Activated B cell treated with CpG ODN at 0.5 μM for 24 hours (primary cell): ENCODE measurements at places on chromosomes 6 and 20.

DNA sequence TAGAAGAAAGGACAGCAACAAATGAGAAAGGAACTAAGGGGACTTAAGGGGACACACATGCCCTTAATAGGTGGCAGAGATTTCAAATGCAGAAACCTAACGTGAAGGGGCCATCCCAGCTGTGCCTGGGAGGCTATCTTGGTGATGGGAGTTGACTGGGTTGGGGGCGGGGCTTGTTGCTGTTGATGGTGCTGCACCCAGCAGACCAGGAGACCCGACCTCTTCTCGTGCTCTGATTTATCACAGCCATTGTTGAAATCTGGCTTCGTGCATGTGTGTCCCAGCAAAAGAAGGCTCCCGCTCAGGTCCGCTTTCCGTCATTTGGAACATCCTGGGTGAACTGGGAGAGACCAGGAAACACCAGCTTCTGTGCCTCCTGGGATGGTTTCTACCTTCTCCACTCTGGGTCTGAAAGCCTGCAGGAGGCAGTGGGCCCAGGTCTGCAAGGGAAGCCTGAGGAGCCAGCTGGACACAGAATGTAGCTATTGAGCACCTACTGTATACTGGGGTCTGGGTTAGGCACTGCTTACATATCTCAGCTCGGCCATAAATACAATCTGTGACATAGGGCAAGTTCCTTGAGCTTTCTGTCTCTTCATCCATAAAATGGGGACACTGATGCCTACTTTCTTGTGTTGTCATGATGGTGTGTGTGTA lies 32.1 kb downstream of the TOX2 start:
- H3K4me3 ChIP-seq: no peak overlapping the region
- H3K27me3 ChIP-seq: no peaks in the 10 kb centered on the region
- DNase-seq: no peak
- peaks cover 37% of the 10 kb centered on the region for H3K4me1 ChIP-seq

GRCh38 chr6:13794184-13794583 lies 20.2 kb downstream of the MCUR1 start:
- DNase-seq: no peak
- no peak overlapping the region for H3K4me3 ChIP-seq
- H3K27ac ChIP-seq: no peak overlapping the region
- H3K36me3 ChIP-seq: peaks cover 44% of the 10 kb centered on the region
- peaks cover 7% of the 10 kb centered on the region for H3K4me1 ChIP-seq

DNA sequence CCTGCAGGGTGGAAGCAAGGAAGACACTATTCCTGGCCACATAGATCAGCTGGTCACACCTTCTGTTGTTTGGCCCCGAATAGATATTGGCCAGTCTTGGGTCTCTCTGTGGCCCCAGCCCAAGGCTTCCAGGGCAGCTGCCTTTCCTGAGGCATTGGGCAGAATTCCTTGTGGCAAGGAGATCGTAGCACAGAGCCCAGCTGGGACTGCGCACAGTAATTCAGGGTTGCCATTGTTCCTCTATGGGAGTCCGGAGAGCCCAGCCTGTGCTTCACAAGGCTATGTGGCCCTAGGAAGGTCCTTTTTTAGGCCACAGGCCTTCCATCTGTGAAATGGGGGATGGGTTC lies 6.9 kb downstream of the SGK2 start:
- no peaks in the 10 kb centered on the region for H3K4me1 ChIP-seq
- DNase-seq: no peak
- no peak overlapping the region for H3K27ac ChIP-seq
- no peaks in the 10 kb centered on the region for H3K27me3 ChIP-seq
- H3K4me3 ChIP-seq: no peak overlapping the region

- no peak overlapping the region for H3K27ac ChIP-seq
- H3K27me3 ChIP-seq: no peaks in the 10 kb centered on the region
- no peaks in the 10 kb centered on the region for H3K4me1 ChIP-seq
- no peak overlapping the region for H3K4me3 ChIP-seq
- no peak for DNase-seq
Observed at GRCh38 chr20:11970243-11970836, 52.6 kb downstream of the BTBD3 start.

- no peak overlapping the region for H3K4me3 ChIP-seq
- H3K36me3 ChIP-seq: no peaks in the 10 kb centered on the region
- no peak overlapping the region for H3K27ac ChIP-seq
- no peak for DNase-seq
- peaks cover under 1% of the 10 kb centered on the region for H3K27me3 ChIP-seq
Observed at GRCh38 chr20:53050338-53050737, 78.2 kb downstream of the TSHZ2 start.

GRCh38 chr20:58650776-58651558 lies at the start of gene STX16:
Gene STX16, plus strand, starts transcription at chr20:58651283. Its CDS starts 724 bp downstream, at chr20:58652007.
- no peaks in the 10 kb centered on the region for H3K27me3 ChIP-seq
- peaks cover 20% of the 10 kb centered on the region for H3K4me1 ChIP-seq
- peak; percentile 79 for DNase-seq

- DNase-seq: no peak
- H3K36me3 ChIP-seq: no peaks in the 10 kb centered on the region
- H3K27me3 ChIP-seq: peaks cover 7% of the 10 kb centered on the region
- no peak overlapping the region for H3K27ac ChIP-seq
- H3K4me1 ChIP-seq: no peaks in the 10 kb centered on the region
- no peak overlapping the region for H3K4me3 ChIP-seq
Observed at GRCh38 chr6:109174916-109175315, 79.6 kb downstream of the CEP57L1 start.

GRCh38 chr20:17316316-17317038 lies 89.6 kb downstream of the PCSK2 start:
- no peak overlapping the region for H3K4me3 ChIP-seq
- H3K36me3 ChIP-seq: no peaks in the 10 kb centered on the region
- H3K4me1 ChIP-seq: no peaks in the 10 kb centered on the region
- no peak for DNase-seq

GRCh38 chr6:170134031-170134470 lies 156.8 kb downstream of the DLL1 start:
- no peak overlapping the region for H3K4me3 ChIP-seq
- no peaks in the 10 kb centered on the region for H3K4me1 ChIP-seq
- no peak for DNase-seq
- no peaks in the 10 kb centered on the region for H3K27me3 ChIP-seq
- H3K27ac ChIP-seq: no peak overlapping the region
- no peaks in the 10 kb centered on the region for H3K36me3 ChIP-seq

DNA sequence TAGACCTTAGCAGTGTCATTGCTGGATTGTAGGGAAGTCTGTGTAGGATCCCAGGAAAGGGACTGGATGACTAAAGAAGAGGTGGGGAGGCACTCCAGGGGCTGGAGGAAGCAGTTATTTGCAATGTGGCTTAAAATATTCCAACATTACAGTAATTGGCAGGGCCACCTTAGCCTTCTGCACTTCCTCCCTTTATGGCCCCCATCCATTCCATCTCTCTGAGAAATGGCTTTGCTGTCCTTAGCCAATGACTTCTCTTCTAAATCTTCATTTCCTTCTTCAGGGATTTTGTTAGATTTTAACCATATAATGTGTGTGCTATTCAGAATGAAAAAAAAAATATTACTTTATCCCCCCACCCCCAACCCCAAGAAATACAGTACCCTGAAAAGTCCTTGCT lies 6.4 kb downstream of the ADGRF5 start:
- H3K27ac ChIP-seq: no peak overlapping the region
- no peaks in the 10 kb centered on the region for H3K36me3 ChIP-seq
- no peak for DNase-seq
- no peaks in the 10 kb centered on the region for H3K27me3 ChIP-seq

GRCh38 chr6:117548797-117549301 lies 53.5 kb downstream of the GOPC start:
- H3K4me3 ChIP-seq: no peak overlapping the region
- peaks cover 18% of the 10 kb centered on the region for H3K27me3 ChIP-seq
- no peaks in the 10 kb centered on the region for H3K36me3 ChIP-seq
- DNase-seq: no peak
- peaks cover 16% of the 10 kb centered on the region for H3K4me1 ChIP-seq

- peaks cover 81% of the 10 kb centered on the region for H3K36me3 ChIP-seq
- H3K4me3 ChIP-seq: peak overlapping the region; percentile 100
- H3K27ac ChIP-seq: peak overlapping the region; percentile 100
- H3K27me3 ChIP-seq: no peaks in the 10 kb centered on the region
- no peak for DNase-seq
Observed at GRCh38 chr6:33272275-33273128, 627 bp downstream of the RPS18 start.

DNA sequence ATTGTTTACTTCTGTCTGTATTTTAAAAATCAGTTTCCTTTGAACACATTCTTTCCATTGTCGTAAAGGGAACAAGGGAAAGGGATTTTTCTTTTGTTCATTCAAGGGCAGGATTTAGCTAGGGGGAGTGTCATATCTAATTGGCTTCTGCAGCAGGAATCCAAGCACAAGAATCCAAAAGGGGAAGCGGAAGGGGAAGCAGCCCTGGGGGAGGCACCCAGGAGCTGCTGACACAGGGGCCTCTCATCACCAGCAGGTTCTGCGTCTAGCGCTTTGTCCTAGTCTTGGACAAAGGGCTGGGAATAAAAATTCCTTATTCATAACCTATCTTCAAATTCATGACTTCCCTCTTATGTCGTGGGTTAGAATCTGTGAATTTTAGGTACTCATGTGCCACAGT lies 13.7 kb downstream of the RIPK1 start:
- peaks cover 4% of the 10 kb centered on the region for H3K4me1 ChIP-seq
- H3K36me3 ChIP-seq: peaks cover 92% of the 10 kb centered on the region
- no peaks in the 10 kb centered on the region for H3K27me3 ChIP-seq
- no peak for DNase-seq

DNA sequence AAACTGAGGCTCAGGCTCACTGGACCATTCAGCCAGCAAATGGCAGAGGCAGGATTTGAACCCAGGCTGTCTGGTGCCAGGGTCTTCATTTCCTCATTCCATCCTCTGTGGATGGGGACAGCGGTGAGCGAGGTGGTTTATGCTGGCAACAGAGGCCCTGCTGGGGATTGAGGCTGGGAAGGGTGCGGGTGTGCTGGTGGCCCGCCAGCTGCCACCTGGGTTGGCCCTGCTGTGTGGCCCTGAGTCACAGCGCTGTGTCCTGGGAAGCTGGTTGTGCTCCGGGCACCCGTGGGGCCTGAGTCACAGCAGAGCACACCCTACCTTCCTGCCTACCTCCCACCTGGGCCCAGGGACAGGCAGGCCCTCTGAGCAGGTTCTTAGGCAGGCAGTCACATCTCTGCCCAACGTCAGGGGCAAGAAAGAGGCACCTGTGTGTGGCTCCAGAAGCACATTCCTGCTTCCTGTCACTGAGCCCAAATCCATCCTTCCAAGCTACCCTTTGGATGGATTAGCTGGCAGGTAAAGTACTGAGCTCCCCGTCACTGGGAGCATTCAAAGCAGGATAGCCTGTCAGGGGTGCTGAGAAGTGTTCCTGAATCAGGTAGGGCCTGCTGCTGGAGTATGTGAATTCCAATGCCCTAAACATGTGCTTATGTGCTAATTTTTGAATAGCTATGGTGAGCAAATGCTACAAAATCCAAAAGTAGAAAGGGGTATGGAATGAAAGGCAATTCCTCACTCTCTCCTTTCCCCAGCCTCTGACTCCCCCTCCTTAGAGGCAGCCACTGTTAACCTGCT lies 53.9 kb downstream of the CEBPB start:
- H3K4me1 ChIP-seq: no peaks in the 10 kb centered on the region
- no peak overlapping the region for H3K27ac ChIP-seq
- H3K4me3 ChIP-seq: no peak overlapping the region
- no peak for DNase-seq
- H3K27me3 ChIP-seq: peaks cover 7% of the 10 kb centered on the region

DNA sequence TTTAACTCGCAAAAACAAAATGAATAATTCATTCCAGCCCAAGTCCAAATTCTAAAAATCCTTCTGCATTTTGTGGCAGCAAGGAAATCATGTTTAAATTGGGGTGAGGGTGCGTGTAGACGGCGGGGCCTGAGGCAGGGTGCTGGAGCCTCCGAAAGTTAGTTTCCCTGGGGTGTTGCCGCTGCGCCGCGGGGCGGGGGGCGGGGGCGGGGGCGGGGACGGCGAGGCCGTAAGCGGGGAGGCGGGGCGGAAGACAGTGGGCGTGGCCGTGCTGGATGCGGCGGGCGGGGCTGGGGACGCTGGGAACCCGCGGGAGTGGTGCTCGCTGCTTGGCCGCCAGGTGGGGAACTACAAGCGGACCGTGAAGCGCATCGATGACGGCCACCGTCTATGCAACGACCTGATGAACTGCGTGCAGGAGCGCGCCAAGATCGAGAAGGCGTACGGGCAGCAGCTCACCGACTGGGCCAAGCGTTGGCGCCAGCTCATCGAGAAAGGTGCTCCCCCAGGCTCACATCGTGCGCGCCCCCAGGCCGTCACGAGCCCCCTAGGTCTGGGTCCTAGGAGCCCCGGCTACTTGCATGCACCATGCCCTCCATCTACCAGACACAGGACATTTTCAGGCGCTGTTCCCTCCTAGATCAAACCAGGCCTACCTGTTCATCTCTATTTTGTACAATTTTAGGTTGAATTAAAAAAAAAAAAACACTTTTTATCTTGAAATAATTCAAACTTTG lies 29.0 kb downstream of the SPDEF start:
- no peaks in the 10 kb centered on the region for H3K36me3 ChIP-seq
- peak overlapping the region; percentile 66 for H3K27ac ChIP-seq
- H3K4me3 ChIP-seq: peak overlapping the region; percentile 69
- DNase-seq: peak; percentile 92

DNA sequence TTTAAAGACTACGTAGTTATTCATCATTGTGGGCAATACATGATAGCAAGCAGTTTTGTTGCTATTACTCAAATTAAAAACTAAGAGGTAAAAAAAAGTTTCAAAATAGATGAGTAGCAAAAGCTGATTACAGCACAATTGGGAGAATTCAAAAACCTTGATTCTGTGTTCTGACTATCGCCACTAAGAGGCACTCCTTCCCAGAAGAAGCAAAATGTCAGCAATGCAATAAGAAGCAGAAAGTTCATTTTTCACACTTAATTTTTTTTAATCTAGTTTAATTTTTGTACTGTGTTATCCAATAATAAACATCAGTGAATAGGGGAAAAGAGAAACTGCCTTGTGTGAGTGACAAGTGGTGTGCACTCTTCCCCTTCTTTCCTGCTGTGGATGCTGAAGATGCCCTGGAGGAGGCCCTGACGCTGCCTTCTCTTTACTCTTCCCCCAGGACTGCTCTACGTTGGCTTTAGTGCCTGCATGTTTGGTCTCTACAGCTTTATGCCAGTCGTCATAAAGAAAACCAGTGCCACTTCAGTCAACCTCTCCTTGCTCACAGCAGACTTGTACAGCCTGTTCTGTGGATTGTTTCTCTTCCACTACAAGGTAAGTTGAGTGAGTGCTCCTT lies 263.2 kb upstream of the PLN start:
- DNase-seq: no peak
- H3K4me3 ChIP-seq: no peak overlapping the region
- no peaks in the 10 kb centered on the region for H3K4me1 ChIP-seq
- H3K36me3 ChIP-seq: no peaks in the 10 kb centered on the region
- H3K27me3 ChIP-seq: peaks cover 15% of the 10 kb centered on the region

- no peaks in the 10 kb centered on the region for H3K27me3 ChIP-seq
- no peaks in the 10 kb centered on the region for H3K4me1 ChIP-seq
- no peak overlapping the region for H3K27ac ChIP-seq
- DNase-seq: no peak
- H3K36me3 ChIP-seq: no peaks in the 10 kb centered on the region
Observed at GRCh38 chr6:127026247-127026646, 92.2 kb upstream of the RSPO3 start.

- no peak overlapping the region for H3K4me3 ChIP-seq
- no peak for DNase-seq
- no peaks in the 10 kb centered on the region for H3K36me3 ChIP-seq
Observed at GRCh38 chr20:42361402-42361970, 743.3 kb upstream of the CHD6 start.
